ENCODE measurements at places on chromosomes 12 and 14.

DNA sequence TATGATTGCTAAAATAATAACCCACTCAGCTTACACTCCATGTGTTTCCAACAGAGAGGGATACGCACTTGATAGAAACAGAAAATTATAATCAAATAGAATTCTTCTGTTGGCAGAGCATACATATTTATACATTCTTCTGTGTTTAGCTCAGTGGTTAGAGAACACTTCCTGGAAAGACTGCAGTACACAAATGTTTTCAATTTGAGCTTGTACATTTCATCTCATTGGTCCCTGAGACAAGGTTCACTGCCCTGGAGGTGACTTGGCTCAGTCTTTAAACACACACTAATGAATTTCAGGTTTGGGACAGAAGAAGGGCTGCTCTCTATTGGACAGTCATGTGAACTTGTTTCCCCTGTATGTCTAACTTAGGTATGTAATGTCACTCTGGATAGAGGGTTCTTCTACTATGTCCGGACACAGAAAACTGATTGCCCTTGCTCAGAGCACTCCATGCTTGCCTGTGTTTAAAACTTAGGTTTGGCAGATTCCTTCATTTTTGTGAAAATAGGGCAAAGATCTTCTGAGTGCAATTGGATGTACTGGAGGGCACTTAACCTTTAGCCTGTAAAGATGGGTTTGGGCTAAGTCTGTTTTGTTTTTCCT, 22.9 kb downstream of the PROX2 start:
- DNase-seq, result no peak

DNA sequence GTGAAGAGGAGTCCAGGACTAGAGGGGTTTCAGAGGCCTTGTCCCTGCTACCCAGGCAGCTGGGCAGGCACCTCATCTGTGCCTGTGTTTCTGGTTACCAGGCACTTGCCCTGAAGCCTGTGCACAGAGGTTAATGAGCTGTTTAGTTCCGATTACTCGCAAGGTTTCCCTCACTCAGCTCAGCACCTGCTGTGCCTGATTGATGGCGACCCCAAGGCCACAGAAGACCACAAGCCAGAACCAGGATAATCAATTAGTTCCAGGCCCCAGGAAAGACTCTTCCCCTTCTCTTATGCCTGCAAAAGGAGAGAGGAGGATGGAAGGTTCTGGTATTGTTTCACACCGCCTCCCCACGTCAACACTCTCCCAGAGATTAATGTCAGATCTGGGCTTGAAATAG, 88.8 kb upstream of the NOS1 start:
- no peak for DNase-seq

DNA sequence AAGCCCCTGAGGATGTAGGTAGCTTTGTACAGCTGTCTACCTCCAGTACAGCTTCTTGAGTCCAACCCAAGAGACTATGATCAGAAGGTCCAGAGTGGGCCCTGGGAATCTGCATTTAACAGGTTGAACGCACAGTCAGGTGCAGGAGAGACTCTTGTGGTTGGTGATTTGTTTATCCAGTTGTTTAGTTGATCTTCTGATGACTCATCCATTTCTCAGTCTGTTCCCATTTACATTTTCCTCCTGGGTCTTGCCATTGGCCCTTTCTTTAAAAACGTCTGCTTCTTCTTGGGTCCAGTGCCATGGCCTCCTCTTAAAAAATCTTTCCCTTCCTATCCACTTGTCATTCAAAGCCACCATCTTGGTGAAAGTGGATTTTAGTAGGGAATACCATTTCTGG, 734.2 kb downstream of the MED13L start:
- no peak for DNase-seq

- no peak for DNase-seq
Observed at GRCh38 chr14:74392616-74393570, 33.1 kb downstream of the SYNDIG1L start.

DNA sequence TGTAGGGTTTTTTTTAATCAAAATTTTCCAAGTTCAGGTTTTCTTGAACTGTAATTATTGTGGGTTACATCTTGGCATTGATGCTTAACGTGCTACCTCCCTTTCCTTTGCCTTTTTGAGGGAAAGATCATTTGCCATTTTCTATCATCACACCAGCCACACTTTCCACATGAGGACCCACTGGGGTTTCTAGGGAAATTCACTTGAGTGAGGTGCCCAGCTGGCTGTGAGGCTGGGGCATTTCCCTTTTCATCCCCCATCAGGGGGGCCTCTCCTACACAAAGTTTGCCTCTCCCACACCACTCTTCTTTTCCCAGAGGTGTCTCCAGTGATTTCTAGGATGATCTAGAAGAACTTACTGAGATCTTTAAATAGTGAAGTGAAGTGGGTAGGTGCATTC, 335.7 kb downstream of the BMP4 start:
- no peak for DNase-seq

GRCh38 chr14:50380455-50380854, 16.2 kb downstream of the CDKL1 start:
- no peak for DNase-seq

DNA sequence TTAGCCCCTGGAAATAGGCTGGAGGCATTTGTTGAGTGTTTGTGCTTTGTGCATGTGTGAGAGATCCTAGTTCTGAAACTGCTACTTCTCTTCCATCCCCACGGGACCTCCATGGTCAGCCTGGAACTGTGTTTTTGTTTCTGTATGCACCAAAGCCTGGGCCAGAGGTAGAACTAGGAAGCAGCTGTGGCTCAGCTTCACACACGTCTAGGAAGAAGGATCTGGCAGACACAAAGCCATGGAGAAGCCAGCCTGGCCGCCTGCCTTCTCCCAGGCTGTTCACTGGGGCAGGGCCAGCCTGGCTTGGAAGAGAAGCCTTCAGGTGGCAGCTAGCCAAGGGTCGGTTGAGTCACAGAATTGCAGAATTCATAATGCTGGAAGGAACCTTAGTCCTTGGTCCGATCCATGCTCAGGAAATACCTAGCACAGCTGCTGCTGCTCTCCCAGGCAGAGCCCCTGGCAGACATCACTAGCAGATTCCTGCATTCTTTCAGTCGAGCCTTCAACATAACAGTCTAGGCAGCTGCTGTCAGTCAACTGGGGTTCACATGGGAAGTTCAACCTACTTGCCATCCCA, 27.0 kb downstream of the RIN3 start:
- no peak for DNase-seq

DNA sequence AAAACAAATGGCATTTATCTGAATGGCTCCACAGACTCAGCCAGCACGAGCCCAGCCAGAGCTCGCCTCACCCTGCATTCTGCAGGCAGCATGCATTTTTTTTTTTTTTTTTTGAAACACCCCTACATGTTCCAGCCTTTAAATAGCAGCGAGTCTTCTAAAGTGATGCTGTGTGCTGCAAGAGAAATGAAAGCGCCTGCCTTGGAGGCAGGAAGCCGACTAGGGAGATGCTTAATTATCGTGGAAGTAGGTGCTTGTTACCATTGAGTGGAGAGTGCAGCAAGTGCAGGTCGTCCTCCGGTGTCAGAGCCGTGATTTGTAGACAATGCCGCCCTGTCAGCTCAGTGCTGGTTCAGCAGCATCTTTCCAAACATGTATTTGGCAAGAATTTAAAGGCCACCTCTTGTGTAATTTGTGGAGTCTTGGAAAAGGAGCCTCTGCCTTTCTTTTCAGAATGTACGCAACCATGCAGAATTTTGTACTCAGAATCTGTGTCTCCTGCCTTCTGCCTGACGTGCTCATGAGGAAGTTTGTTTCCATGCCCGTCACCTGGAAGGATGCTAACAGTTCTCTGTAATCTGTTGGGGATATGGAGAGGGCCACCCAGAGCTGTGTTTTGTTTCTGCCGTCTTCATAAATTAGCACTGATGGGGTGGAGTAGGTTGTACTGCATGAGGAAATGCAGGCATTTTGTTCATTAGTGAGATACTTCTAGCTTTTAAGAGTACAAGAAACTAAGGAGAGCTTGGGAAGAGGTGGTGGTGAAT, 345.9 kb upstream of the RGS6 start:
- DNase-seq, result no peak

DNA sequence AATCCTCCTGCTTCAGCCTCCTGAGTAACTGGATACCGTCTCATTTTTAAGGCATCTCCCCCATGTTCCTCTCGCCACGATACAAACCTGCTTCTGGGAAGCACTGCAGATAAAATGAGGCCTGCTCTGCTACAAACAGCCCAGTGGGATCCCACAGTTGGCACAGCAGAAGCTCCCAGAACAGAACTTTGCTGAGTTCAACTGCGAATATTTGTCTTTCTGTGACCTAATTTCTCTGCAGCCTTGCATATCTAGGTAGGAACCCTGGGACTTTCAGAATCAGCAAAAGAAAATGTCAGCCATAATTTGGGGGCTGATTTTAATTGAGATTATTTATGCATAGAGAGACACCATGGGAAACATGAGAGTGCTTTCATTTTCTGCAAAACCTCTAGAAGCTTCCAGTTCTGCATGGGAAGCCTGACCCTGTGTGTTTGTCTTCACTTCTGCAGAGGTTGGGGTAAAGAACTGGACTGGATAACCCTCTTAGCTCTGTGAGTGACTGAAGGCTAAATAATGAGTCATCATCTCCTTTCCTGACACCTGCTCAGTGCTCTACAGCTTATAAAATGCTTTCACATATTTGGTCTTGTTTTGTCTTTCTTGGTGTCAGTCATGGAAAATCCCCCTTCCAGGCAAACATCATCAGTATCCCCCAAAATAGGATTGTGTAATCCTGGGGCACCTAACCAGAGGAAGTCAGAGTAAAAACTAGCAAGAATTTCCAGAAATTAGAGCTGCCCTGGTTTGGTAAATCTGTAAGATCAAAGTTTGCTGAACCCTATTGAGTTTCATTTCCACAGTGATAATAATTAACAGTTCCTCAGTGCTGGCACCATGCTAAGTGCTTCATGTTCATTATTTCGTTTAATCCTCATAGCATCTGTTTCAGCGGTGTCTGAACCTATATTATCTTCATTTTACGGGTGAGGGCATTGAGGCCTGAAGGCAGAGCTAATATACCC, 185.8 kb downstream of the SLC15A4 start:
- DNase-seq, result no peak

GRCh38 chr12:52232674-52233461, at the start of gene KRT7:
TSS of gene KRT7 (plus strand) at chr12:52233243. CDS start at chr12:52233297, 54 bp downstream.
- DNase-seq, result no peak

DNA sequence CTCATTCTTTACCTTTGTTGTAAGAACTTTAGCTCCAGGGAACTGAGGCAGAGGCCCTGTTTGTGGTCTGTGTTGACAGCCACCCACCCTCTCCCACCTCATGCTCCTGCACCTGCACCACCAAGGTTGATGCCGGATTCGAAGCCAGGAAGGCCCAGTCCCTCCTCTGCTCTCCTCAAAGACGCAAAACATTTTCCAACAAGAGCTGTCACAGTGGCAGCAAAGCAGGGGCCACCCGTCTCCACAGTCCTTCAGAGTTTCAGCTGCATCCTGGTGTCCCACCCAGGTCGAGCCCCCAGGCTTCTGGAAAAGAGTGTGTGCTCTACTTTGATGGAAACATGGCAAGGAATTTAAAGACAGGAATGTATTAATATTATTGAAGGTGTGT, 37.4 kb downstream of the MMAB start:
- no peak for DNase-seq

DNA sequence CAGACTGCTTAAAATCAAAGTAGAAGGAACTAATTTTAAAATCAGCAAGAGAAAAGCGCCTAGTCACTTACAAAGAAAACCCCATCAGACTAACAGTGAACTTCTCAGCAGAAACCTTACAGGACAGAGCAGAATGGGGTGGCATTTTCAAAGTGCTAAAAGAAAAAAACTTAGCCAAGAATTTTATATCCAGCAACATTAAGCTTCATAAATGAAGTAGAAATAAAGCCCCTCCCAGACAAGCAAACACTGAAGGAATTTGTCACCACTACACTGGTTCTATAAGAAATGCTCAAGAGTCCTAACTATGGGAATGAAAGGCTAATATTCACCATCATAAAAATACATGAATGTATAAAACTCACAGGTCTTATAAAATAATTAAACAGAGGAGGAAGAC, 6.4 kb upstream of the ZNF268 start:
- no peak for DNase-seq

DNA sequence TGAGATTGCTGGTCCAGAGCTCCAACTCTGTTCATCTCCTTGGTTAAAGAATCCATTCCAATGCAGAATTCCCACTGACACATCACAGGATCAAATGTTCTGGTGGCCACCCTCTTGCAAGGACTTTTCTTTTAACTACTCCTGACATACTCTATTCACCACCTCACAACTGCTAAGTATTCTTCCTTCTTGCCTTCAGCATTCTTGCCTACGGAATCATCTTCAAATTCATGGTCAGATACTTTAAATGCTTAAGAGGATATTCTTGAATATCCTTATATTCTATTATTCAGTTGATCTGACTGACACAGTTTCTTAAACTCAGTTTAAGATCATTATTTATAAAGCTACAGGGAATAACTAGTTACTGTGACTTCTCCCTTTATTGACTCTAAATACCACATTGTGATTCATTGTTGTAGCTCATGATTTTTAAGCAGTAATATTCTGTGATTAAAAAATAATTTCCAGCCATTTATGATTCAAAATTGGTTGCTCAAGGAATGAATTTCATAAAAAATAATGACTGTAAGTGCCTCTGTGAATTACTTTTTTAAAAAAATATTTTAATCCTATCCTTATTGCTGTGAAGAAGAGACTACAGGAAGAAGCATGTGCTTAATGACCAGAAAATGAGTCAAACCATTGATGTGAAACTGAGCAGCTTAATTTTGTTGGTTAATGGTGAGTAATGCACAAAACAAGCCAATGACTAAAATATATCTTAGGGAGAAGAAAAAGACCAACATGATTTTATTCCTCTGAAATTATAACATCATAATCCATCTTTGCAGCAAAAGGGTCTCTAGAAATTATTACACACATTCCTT, 207.1 kb downstream of the PIK3C2G start:
- no peak for DNase-seq

GRCh38 chr12:83389237-83389996, 702.7 kb downstream of the TMTC2 start:
- no peak for DNase-seq

DNA sequence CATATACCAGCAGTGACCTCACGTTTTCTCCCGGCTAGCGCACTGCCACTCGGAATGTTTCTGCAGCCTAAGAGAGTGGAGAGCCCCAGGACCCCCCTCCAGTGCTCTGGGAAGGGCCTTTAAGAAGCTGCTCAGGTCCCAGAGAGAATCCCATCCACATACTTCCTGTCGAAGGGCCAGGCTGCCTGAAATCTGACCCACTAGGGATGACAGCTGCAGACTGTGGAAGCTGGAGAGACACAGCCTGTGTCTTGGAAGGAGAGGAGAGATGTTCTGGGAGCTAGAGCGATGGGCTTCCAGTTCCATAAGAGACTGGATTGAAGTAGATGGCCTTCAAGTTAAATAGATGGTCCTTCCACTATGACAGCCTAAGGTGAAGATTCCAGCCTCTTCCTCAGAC, 54.4 kb downstream of the IQSEC3 start:
- DNase-seq, result no peak

- no peak for DNase-seq
Observed at GRCh38 chr12:5718680-5719079, 226.4 kb downstream of the ANO2 start.

DNA sequence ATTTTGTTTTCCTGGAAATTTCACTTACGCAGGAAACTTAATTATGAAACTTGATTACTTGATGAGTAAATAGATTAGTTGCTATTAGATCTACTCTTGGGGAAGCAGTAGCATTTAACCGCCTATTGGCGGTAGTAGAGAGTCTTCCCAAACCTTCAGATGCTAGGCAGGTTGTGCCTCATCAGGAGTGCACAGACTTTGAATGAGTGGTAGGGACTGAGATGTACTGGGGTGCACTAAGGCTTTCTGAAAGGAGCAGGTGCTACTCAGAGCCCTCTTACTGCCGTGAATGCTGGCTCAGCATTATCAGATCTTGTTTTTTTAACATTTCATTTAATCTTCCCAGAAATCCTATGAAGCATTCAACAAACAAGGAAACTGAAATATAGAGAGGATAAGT, 7.7 kb downstream of the GATC start:
- DNase-seq, result no peak

GRCh38 chr14:69612783-69613130, 1.4 kb downstream of the SUSD6 start:
- DNase-seq, result no peak
